Mesenteric fat pad (tissue), 1 donor: ENCODE measurements at places on chromosomes 12 and 14. TPM values are rescaled to one million over a fixed set of nuclear protein-coding genes. Genes with fewer than 3 reads are reported as not detected.

The SSPN gene
- total RNA-seq, result 21.1 TPM

The RFLNA gene
- total RNA-seq, result not detected

The PTHLH gene
- total RNA-seq, result not detected

The SLC5A8 gene
- total RNA-seq, result not detected

The PRR4 gene
- total RNA-seq, result 0.93 TPM

The LHX5 gene
- total RNA-seq, result not detected

The DTX1 gene
- total RNA-seq, result 69.9 TPM

GRCh38 chr12:103801709-103802585 is 39.1 kb downstream of the NT5DC3 start:
- DNase-seq, result no peak

GRCh38 chr14:65981192-65981843 is 504.9 kb upstream of the CCDC196 start:
- no peak for DNase-seq

- no peak for DNase-seq
These were observed 93.9 kb downstream of the PLBD1 start for GRCh38 chr12:14473707-14474287.

- no peak for DNase-seq
These were observed 233.5 kb downstream of the PPM1H start for GRCh38 chr12:62701492-62701891.

DNA sequence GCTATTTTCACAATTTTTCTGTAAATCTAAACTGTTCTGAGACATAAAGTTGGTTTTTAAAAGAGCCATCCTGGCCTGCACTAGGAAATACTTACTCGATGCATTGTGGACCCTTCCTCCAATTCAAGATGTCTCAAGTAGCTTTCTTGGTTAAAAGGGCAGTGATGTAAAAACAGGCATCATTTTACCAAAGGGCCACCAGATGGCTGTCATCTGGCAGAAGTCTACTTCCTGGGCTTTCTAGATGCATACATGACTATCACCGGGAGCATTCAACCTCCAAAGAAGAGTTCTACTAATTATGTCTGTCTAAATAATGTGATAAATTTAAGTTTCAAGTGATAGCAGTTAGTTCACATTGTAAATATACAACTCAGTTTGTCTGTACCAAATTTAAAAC is 96.8 kb upstream of the FRMD6 start:
- DNase-seq, result no peak

DNA sequence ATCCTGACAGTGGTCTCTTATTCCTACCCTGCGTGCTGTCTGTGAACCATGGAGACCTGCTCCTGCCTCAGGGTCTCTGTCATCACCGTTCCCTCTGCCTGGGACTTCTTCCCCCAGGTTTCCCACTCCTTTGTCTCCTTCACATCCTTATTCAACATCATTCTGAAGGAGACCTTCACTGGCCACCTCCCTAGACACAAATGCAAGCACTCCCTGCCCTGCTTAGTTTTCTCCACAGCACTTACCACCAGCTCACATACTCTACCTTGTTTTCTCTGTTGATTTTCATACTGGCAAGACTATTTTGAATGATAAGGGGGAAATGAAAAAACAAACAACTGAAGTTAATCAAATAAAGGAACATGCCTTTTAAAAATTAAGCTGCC is 192.8 kb downstream of the ANO6 start:
- no peak for DNase-seq

DNA sequence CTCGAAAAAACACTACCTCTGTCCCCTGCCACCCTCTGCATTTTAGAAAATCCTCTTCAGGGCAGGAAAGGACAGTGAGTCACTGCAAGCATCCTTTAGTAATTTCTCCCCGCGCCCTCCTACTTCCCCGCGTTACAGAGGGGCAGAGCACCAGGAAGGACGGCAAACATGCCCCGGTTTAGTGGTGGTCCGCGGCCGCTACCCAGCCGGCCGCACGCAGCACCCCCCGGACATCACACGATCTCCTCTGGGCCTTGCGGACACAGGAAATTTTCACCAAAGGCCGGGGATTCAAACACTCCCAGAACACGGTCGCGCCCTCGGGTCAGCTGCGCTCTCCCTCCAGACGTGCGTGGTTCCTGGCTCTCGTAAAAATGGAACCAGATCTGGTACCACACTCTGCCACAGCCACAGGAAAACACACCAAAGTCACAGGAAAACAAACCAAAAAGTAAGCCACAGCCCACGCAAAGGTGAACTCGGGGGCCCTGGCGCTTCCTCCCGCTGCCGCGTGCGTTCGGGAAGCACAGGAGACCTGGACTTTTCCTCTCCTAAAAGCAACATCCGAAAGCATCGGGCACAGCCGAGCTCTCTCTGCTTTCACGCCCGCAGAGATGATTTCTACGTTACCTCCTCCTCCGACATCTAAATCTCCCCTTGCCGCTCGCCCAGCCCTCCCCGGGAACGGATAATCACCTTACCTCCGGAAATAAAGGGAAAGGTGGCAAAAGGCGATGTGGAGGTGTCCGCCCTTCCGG is 839 bp downstream of the SLC38A1 start:
- DNase-seq, result no peak

- DNase-seq, result no peak
These were observed 127.3 kb downstream of the CNTN1 start for GRCh38 chr12:40819436-40820108.

DNA sequence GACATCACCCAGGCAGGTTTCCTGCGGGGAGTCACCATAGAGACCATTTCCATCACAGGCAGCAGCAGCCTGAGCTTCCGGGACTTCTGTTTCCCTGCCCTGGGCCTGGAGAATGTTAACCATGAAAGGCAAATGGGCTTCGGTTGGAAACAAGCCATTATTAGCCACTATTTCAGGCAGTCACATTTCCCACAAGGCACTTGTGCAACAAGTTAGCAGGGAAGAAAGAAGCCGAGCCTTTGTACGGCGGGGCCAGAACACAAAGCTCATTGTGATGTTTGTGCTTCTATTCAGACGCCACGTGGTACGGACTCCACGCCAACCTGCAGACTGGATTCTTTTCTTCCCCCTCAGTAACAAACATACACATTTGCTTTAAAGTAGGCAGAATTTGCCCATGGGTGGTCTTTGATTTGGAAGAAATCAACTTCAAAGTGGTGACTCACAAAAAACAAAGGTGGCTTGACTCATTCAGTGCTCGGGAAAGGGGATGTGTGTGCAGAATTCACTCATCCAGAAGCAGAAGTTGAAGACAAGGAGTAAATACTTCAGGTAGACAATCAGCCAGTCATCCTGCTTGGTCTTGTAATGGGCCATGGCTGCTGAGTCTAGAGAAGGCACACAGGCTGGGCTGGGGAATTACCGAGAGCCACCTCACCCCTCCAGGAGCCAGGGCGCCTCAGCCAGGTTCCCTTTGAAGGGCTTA is 154.2 kb upstream of the PRMT8 start:
- DNase-seq, result no peak

DNA sequence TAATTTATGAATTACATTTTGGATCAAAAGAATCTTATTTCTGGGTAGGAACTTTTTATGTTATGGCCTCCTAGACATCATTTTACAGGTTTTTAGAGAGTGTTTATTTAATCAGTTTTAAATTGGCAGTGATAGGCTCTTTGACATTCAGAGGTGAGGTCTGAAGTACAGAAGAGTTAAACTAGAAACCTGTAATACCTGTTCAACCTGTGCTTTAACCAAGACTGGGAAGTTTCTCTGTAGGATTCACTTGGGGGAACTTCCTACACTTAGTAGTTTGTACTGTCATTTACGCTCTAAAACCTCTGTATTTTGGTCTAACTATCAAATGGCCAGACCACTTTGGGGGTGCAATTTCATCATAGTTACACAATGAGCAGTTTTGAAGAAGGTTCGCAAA is 35.9 kb downstream of the PLEKHA5 start:
- DNase-seq, result no peak

- no peak for DNase-seq
These were observed 50.3 kb downstream of the MON2 start for GRCh38 chr12:62516927-62517326.

- DNase-seq, result no peak
These were observed 129.1 kb upstream of the MAX start for GRCh38 chr14:65231286-65231980.

DNA sequence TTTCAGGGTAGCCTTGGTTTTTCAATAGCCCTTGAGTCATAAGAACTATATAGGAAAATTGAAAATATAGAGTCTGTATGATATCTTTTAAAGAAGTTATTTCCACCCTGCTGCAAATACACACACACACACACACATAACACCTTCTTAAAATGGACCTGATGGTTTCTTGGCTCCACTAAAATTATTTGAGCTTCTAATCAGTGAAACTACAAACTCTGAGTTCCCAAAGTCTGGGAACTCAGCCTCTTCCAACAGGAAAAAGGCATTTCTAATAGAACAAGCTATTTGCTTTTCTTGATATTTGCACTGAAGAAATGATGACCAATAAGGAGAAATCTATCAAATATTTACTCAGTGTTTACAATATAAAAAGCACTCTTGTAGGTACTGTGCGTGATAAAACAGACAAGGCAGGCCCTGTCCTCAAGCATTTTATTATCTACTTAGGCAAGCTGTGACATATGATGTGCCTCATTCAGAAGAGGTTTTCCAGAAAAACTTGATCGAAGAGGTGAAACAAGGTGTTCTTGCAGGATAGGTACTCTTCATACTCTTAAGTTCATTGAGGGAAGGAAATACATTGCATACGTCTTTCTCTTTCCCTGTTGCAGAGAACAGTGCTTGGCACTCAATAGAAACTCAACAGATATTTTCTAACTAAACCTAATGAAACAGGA is 88.6 kb downstream of the MGST1 start:
- DNase-seq, result no peak

DNA sequence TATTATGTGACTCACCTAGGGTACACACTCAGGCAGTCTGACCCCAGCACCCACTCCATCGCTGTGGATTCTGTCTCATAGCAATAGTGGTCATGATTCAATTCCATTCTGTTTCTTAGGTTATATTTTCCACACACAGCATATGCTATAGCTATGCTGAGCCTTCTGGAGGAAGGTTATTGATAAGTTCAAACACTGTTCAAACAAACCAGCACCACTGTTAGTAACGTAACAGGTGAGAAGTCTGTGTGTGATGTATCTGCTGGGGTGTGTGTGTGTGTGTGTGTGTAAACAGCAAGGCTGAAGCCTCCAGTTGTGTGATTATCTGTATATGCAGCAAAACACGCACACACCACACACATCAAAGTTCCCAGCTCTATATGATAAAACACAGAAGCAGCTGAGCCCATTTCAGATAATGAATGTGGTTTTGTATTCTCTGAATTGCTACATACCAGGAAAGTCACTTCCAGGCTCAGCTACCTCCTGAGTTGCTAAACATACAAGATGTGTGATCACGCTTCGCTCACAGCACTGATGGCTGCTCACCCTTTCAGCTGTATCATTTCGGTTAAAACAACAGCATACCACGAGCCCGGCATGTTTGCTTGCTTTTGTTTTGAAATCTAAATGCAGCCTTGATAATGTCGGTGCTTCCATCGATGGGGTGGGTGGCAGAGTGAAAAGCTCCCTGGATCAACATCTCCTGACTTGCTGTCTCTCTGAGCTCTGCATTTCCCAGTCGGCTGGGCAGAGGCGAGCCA is 6.8 kb upstream of the SYNE3 start:
- DNase-seq, result no peak

DNA sequence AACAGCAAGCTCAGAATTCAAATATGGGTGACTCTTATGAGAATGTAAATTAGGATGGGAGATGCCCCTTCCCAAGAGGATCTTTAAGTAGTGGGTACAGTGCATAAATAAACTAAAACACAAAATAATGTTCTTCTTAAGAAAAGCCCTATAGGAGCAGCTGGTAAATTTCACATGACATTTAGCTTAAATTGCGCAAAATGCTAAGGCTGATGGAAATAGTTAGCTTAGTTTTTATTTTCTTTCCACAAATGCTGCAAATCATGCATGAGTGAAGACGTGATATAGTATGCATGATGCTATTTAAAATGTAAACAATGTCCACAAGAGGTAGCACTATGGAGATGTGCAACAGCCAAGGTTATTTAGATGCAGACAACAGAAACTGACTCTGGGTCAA is 328.1 kb downstream of the ATP23 start:
- DNase-seq, result no peak

DNA sequence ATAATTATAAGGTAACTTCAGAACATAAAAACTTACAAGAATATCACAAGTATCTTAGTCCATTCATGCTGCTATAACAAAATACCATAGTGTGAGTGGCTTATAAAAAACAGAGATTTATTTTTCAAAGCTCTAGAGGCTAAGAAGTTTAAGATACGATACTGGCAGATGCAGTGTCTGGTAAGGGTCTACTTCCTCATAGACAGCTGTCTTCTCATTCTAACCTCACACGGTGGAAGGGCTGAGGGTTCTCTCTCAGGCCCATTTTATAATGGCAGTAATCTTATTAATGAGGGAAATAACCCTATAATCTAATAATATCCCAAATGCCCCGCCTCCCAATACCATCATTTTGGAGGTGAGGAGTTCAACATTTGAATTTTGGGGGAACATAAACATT is 23.7 kb upstream of the OSBPL8 start:
- no peak for DNase-seq

- no peak for DNase-seq
These were observed 154.9 kb downstream of the FSCB start for GRCh38 chr14:44352201-44352600.

- DNase-seq, result no peak
These were observed 200.2 kb downstream of the TTC8 start for GRCh38 chr14:89024691-89025090.

DNA sequence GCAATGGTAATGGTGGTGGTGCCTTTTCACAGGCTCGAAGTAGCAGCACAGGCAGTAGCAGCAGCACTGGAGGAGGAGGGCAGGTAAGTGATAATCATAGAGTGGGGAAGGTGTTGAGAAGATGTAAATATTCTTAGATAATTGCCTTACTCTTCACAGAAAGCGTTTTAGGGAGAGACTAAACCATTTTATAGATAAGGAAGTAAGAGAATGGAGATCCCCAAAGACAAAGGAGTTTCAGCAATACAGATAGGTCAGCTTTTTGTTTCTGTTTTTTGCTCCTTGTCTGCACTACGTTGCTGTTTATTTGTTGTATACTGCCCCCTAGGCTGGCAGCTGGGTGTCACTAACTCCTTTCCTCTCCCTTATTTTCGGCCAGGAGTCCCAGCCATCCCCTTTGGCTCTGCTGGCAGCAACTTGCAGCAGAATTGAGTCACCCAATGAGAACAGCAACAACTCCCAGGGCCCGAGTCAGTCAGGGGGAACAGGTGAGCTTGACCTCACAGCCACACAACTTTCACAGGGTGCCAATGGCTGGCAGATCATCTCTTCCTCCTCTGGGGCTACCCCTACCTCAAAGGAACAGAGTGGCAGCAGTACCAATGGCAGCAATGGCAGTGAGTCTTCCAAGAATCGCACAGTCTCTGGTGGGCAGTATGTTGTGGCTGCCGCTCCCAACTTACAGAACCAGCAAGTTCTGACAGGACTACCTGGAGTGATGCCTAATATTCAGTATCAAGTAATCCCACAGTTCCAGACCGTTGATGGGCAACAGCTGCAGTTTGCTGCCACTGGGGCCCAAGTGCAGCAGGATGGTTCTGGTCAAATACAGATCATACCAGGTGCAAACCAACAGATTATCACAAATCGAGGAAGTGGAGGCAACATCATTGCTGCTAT is 2.0 kb downstream of the SP1 start:
- DNase-seq, result no peak
